Stimulated activated CD8-positive, alpha-beta memory T cell treated with anti-CD3 and anti-CD28 coated beads, Interleukin-4, amount 100 ng/mL, for 4 hours (primary cell): ENCODE measurements at places on chromosomes 7 and 10.

- DNase-seq, result no peak
These were observed 4.7 kb downstream of the LRWD1 start for GRCh38 chr7:102469351-102469971.

DNA sequence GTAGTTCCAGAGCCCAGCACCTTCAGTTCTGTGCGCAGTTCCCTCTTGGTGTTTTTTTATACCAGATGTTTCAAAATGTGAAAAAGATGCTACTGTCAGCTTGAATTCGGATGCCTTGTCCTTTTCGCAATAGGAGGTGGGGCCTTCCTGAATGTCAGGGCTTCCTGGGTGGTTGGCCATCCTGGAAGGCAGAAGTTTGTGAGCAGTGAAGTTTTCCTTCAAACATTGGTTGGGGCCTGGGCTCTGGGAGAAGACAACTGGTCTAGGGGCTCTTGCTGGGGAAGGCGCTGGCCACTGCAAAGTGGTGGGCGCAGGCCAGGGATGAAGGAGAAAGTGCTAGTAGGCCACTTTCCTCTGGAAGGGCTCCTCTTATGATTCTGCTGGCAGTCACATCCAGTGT is 56.8 kb upstream of the JAZF1 start:
- no peak for DNase-seq

- DNase-seq, result no peak
These were observed 30.0 kb upstream of the KNDC1 start for GRCh38 chr10:133129859-133130495.

DNA sequence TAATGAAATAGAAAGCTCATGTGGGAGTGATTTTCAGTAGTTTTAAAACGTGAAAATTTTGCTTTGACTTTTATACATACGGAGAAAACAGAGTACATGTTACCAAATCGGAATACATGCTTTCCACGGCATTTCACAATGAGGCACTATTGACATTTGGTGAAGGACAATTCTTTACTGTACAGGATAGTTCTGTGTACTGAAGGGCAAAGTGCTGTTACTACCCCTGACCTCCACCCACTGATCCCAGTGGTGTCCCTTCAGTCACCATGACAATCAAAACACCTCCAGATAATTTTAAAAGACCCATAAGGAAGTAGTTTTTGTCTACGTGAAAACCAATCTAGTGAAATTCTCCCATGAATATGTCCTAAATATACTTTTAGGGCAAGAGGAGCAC is 33.1 kb upstream of the ANK3 start:
- DNase-seq, result no peak
